ENCODE measurements at places on chromosomes 11 and 22.

- DNase-seq, result peak; percentile 55
These were observed 816 bp downstream of the PDE3B start for GRCh38 chr11:14644226-14645014.

DNA sequence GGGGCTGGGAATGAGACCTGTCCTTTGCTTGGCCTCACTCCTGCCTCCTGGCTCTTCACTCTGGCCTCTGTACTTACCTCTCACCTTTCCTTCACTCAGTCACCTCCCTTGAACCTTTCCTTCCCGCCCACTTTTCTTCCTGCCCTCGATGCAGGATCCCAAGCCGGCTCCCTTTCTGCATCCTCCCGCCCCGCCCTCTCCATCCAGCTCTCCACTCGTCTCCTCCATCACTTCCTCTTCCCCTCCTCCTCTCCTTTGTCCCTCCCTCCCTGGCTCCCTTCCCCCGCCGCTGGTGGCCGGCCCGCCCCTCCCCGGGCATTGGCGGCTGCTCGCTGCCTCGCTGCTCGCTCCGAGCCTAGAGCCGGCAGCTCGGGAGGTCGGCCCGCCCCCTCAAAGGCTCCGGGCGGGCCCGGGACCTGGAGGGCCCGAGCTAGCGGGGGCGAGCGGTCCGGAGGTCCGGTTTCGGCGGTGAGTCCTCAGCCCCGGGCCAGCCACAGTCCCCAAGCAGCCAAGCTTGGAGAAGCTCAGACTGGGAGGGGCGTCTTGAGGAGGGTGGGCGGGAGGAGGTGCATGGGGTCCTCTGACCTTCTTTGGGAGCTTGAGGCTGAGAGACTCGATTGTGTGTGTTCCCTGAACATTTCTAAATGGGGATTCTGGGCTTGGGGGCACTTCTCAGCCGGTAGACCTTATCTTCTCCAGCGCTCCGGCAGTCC lies 13.8 kb downstream of the PHLDB1 start:
- peak; percentile 87 for DNase-seq

GRCh38 chr22:30868663-30869385 lies 99.8 kb downstream of the MORC2 start:
- DNase-seq, result no peak

GRCh38 chr22:37053310-37054055 lies 1.9 kb downstream of the KCTD17 start:
- DNase-seq, result no peak

GRCh38 chr11:16382638-16383380 lies 26.5 kb upstream of the SOX6 start:
- no peak for DNase-seq

- no peak for DNase-seq
These were observed 21.8 kb upstream of the PPP6R3 start for GRCh38 chr11:68438658-68439259.

DNA sequence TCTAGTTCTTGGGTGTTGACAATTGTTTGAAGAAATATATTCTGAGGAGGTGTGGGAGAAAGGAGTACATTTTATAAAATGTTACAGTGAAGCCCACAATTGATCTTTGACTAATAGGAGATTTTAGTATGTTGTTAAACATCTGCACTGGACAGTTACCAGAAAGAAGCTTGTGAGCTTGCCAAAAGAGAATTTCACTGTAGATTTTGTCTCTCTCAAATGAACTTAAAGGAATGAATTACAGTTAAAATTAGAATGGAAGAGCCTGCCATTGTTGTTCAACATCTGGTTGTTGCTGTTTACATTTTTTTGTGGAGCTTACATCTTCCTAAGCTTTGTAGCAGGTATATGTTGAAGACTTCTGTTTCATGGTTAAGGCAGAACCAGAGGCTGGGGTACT lies 620.5 kb upstream of the CCDC179 start:
- no peak for DNase-seq

DNA sequence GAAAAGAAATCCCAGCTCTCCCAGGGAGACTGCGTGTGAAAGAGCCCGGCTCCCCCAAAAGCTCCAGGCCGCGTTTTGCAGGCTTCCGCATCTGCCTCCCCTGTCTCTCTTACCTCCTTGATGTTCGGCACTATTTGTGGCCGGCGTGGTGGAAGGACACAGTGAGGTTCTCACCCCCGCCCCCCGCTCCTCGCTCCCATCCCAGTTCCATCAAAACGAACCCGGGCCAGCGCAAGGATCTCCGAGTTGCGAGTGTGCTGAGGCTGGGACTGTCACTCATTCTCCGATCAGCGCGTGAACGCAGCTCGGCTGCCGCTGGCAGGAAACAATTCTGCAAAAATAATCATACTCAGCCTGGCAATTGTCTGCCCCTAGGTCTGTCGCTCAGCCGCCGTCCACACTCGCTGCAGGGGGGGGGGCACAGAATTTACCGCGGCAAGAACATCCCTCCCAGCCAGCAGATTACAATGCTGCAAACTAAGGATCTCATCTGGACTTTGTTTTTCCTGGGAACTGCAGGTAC lies at the start of gene NCAM1:
TSS of gene NCAM1 (plus strand) at position 275 of the 523 bp plus-strand sequence.
- DNase-seq, result peak; percentile 72

- DNase-seq, result no peak
These were observed 1056.0 kb downstream of the TBC1D22A start for GRCh38 chr22:47818496-47818895.

DNA sequence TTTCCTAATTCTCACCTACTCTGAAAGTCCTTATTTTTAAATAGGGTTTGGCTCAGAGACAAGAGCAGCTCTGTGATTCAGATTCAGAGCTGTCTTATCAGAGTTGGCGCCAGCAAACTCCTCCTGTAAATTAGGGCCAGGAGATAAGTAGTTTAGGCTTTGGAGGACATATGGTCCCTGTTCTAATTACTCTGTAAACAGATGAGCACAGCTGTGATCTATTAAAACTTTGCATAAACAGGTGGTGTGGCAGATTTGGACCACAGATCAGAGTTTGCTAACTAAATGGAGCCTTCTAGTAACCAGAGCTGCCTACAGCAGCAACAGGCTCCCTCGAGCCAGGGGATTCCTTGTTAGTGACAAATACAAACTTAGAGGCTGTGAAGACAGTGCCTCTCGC lies 27.9 kb downstream of the YPEL1 start:
- DNase-seq, result no peak

DNA sequence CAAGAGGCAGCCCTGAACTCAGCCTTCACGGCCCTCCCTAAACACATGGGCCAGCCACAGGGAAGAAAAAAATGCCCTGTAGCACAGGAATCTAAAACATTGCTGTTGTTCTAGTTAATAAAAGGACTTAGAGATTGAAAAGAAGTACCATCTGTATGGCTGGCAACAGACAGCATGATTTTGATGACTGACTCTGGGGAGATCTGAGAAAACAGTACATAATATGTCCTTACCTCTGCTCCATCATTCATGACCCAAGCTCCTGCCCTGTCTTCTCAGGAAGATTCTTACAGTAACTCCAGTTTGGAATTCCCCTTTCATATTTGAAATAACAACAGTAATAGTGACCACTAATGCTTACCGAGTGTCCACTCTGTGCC lies 244.2 kb downstream of the ETS1 start:
- no peak for DNase-seq

GRCh38 chr11:67033661-67034166 lies 10.8 kb downstream of the SYT12 start:
- DNase-seq, result no peak

DNA sequence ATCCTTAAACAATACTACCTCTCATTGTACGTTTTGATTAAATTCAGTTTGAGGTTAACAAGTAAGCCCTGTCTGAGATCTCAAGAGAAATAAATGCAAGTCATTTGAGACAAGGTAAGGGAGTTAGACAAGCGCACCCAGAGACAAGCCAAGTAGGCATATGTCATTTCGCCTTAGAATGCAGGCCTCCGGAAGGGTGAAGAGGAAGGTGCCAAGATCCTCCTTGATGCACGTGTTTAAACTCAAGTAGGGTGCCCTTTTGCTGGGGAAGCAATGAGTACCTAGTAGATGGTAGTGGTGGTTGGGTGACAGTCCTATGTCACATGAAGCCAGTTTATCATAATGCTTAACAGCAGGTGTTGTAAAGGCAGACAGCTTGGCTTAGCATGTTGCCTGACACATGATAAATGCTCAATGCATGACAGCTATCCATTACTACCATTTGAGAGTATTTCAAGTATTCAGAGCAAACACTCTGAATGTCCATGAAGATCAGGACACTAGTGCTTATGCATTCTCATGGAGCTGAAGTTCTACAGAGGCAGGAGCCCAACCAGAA lies 415.9 kb downstream of the TMEM135 start:
- DNase-seq, result no peak
